Hindlimb muscle (tissue), 1 donor: ENCODE measurements at places on chromosomes 12 and 14. TPM values are rescaled to one million over a fixed set of nuclear protein-coding genes. Genes with fewer than 3 reads are reported as not detected.

Gene AQP5
- 0.22 TPM for polyA plus RNA-seq

Gene TAS2R9
- not detected for polyA plus RNA-seq

Gene AMDHD1
- 0.10 TPM for polyA plus RNA-seq

Gene GOLGA5
- polyA plus RNA-seq = 29.9 TPM

DNA sequence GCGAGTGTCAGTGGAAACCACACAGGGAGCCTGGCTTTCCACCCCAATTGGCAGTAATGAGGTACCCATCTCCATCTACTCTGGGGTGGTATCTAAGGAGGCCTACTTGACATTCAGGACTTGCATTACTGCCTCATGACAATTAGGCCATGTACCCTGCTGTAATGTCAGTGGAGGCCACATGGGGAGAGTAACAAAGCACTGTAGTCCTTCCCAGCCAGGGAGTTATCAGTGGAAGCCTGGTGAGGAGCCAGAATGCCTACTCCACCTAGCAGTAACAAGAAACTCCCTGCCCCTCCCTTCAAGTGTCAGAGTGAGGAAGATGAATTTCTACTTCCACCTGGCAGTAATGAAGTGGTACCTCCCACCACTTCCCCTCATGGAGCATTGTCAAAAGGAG is 12.5 kb downstream of the TIMM9 start:
- no peak for DNase-seq

- DNase-seq = no peak
Measured at GRCh38 chr14:24377657-24378056, 9.7 kb downstream of the NFATC4 start.

DNA sequence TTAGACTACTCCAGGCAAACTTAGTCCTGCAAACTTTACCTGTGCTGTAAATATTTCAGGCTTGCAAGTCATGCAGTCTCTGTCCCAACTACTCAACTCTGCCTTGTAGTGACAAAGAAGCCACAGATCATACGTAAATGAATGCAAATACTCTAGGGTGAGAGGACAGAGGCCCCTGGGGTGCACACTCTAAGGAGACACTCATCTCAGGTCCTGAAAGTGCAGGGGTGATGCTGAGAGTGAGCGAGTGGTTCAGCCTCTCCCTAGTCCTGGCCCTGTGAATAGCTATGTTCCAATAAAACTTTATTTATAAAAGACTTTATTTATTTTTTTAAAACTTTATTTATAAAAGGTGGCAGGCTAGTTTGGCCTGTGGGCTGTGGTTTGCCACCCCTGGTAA is 34.9 kb downstream of the HCAR2 start:
- DNase-seq = no peak

- no peak for DNase-seq
Measured at GRCh38 chr12:12624498-12624992, 12.9 kb downstream of the CREBL2 start.

DNA sequence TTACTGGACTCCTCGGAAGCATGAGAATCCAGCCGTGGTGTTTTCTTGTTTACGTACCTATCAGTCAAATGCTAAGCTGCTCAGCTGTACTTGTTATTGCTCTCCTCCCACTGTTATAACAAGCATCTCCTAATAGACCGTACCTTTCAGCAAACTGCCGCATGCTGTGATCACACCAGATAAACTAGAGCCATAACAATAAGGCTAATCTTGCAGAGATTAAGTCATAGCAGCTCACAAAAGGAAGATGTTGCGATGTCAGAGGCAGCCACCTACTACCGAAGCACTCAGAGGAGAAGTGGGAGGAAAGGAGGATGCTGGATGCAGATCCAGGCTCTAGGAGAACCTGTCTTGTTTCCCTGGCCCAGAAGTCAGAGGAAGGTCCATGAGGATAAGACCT is 196.0 kb downstream of the GALC start:
- DNase-seq = no peak
